ENCODE measurements at places on chromosomes 16 and 17.
A peak's percentile ranks its signal among the peaks of the same experiment; 100 is the strongest.

- DNase-seq, result no peak
Measured at GRCh38 chr16:49756775-49757558, 98.9 kb downstream of the ZNF423 start.

- no peak for DNase-seq
Measured at GRCh38 chr17:4035081-4035680, 70.9 kb upstream of the ATP2A3 start.

DNA sequence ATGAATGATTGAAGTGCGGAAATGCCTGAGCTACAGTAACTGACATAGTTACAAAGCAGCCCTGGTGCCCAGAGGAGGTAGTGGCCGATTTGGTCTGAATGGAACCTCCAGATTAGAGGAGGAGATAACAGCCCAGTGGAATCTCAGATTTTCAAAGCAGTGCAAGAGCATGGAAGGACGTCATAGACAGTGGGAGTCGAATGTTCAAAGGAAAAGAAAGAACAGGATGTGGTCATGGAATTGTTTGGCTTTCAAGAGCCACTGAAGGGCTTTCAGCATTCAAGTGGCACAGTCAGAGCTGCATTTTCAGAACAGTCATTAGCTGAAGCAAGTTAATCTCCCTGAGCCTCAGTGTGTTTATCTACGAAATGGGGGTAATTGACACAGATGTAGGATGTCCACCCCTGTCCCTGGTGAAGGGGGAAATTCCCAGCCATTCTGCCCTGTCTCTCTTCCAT is 104.6 kb upstream of the CACNG3 start:
- DNase-seq, result peak; percentile 16

DNA sequence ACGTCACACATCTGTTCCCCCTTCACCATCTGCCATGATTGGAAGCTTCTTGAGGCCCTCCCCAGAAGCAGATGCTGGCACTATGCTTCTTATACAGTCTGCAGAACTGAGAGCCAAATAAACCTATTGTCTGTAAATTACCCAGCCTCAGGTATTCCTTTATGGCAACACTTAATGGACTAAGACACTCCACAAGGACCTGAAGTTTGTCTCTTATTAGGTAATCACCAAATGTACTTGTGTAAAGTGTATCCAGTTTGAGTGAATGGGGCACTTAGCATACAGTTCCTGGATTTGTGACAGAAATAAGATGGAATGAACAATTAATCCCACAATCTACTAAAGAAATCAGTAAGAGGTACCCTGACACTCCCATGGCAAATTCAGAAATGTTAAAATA is 105.3 kb downstream of the SLC39A11 start:
- no peak for DNase-seq

DNA sequence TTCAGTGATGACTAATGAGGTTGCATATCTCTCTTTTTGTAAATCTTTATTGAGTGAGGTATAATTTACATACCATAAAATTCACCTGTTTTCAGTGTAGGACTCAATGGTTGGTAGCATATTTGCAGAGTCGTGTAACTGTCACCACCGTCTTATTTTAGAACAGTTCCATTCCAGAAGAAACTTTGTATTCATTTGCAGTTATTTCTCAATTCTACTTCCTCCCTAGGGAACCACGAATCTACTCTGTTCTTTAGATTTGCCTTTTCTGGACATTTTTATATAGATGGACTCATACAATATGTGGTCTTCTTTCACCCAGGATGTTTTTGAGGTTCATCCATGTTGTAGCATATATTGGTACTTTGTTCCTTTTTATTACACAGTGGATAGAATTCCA is 3.7 kb downstream of the FTO start:
- DNase-seq, result no peak

GRCh38 chr16:88405216-88406060 is 22.7 kb downstream of the ZNF469 start:
- no peak for DNase-seq

- DNase-seq, result no peak
Measured at GRCh38 chr16:13453938-13454553, 465.9 kb upstream of the ERCC4 start.

GRCh38 chr17:8025176-8025911 is 13.5 kb upstream of the ALOX15B start:
- DNase-seq, result no peak

DNA sequence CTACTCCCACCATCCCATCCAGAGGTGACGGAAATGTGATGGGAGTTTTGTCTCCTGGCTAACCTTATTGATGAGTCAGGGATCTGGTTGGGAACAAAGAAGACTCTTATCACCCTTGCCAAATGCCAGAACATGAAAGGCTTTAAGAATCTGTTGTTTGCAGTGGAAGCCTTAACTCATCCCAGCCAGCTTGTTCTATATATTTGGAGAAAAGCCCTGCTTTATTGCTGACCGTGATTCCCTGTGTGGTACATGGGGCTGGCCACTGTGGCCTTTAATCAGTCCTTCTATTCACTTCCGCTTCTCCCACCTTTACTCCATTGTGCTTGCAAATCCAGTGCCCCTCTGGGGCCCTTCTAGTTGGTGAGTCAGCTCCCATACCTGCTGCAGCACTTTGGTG is 156.6 kb downstream of the PHKB start:
- no peak for DNase-seq

- DNase-seq, result no peak
Measured at GRCh38 chr16:66228792-66229191, 137.7 kb upstream of the CDH5 start.

- no peak for DNase-seq
Measured at GRCh38 chr16:48330189-48330840, 54.9 kb downstream of the SIAH1 start.

GRCh38 chr16:8583732-8584131 is 6.6 kb downstream of the TMEM114 start:
- DNase-seq, result no peak

DNA sequence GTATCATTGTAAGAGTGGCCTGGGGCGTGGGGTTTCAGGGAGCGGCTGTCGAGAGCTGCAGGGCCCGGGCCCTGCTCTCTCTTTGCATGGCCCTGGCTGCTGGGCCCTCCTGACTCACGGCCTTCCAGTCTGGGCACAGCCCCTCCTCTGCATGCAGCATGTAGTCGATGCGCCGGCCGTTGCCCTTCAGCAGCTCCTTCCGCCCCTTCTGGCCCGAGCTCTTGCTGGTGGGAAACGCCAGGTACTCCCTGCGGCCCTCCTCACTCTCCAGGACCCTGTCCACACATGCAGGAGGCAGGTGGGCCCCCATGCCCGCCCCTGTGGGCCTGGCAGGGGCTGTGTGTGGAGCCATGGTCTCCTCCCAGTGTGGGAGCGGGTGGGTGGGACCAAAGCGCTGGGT is 50.7 kb downstream of the PRMT7 start:
- no peak for DNase-seq

DNA sequence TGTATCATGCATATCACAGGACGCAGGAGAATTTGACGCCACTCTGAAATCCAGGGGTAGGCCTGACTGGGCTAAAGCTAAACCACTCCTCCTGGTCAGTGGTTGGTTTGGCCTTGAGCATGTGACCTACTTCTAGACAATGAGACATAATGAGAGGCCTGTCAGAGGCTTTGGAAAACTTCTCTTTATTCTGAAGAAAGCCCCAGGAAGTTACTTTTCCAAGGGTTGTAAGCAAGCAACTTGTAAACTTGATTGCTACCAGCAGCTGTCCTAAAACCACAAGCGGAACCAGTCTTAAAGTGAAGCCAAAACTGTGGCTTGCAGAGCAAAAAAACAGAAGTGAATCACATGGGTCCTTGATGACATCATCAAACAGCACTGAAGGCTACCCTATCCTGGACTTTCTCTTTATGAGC is 138.2 kb upstream of the COX10 start:
- DNase-seq, result no peak

- no peak for DNase-seq
Measured at GRCh38 chr17:39018267-39019134, 51.3 kb upstream of the FBXO47 start.

DNA sequence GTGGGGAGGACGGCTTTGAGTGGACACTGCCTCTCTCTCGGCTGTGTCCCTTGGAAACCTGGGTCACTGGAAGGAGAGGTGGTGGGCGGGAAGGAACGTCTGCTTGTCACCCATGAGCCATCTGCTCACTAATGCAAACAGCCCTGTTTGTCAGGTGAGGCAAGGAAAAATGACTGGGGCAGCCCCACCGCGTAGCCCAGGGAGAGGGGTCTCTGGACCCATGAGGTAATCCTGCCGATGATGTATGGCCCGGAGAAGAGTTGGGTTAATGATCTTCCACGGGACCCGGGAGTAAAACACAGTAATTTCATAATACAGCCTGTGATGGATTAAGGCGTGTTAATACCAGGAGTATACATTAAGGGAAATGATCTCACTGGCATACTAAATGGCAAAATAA is 197.0 kb downstream of the CYLD start:
- DNase-seq, result no peak

GRCh38 chr17:74474043-74474792 is 7.8 kb downstream of the CD300A start:
- DNase-seq, result peak; percentile 47

- no peak for DNase-seq
Measured at GRCh38 chr16:70433458-70434103, 5.3 kb downstream of the ST3GAL2 start.
